ENCODE measurements at places on chromosomes 11 and 22. TPM values are rescaled to one million over a fixed set of nuclear protein-coding genes. Genes with fewer than 3 reads are reported as not detected.

ANO5 gene
- polyA plus RNA-seq: not detected

DNA sequence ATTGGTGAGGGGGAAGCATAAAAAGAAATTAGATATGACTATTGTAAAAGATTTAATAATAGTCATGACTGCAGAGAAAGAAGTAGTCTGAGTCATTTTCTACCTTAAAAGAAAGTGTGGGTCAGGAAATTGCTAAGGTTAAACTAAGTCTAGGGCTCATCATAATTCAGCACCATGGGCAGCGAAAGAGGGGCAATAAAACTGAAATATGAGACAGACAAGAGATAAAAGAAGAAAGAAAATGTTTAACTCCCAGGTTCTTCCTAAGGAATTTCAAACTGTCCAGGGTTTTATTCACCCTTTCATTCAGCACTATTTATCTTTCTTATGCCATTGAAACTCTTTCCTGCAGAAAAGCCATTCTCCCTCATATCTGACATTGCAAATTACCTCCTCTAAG, 114.4 kb upstream of the API5 start:
- no peak for DNase-seq

DNA sequence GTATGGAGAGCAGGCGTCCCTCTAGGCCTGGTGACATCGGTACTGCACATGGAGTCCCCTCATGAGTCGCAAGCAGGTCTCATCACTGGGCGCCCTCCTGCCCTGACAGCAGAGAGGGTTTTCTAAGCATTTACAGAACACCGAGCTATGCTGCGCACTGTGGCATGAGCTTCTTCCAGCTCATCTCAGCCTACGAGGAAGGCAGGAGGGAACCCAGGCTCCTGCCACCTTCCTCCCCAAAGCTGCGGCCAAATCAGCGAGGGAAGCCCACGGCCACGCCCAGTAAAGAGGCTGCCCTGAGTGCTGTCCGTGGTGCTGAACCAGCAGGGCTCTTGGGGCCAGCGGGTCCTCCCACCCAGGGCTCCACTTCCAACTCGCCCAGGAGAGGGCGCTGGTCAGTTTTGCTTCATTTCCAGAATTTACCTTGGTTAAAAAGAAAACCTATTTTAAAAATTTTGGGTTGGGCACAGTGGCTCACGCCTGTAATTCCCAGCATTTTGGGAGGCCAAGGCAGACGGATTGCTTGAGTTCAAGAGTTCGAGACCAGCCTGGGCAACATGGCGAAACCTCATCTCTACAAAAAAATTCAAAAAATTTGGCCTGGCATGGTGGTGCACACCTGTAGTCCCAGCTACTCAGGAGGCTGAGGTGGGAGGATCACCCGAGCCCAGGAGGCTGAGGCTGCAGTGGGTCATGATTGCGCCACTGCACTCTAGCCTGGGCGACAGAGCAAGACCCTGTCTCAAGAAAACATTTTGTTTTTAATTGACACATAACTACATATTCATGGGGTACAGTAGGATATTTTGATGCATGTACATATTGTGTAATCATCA, 34.2 kb downstream of the PHF21B start:
- peak; percentile 9 for DNase-seq

- no peak for DNase-seq
These were observed 56.2 kb downstream of the GALNT18 start for GRCh38 chr11:11565636-11566035.

DNA sequence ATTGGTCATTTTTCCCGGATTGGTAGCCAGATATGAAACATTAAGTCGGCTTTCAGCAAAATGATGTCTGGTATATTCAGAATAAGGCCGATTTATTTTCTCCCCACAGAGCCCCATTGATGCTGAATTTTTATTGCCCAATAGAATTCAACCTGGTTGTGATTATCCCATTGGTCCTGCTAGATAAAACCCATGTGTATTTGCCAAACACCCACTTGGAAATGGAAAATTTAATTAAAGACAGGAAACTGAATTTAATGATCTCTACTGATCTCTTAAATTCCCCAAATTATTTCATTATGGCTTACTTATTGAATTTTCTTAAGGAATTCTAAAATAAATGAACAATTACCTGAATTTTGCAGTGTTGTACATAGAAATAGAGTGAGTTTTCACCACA, 609.8 kb downstream of the NTM start:
- no peak for DNase-seq

Data from naive B cell (primary cell).